ENCODE measurements at places on chromosomes 4 and X.

- no peak for DNase-seq
Observed at GRCh38 chr4:38951598-38951997, 80.6 kb downstream of the TMEM156 start.

- peak; percentile 50 for DNase-seq
Observed at GRCh38 chr4:168832763-168833575, 177.1 kb downstream of the CBR4 start.

DNA sequence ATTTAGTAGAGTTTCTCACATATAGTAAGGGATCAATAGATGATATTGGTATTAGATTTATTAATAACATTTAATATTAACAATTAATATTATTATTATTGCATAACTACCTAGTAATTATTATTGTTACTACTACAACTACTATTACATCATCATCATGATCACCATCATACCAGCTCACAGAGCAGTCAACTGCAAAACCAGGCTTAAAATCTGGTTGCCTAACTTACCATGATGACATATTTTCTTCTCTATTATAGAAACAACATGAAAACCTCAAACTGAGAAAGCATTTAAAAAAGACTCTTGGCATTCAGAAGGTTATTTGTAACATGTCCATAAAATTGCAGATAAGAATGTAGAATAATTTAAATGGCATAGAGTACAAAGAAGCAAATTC, 247.0 kb upstream of the TTC29 start:
- DNase-seq, result peak; percentile 26

DNA sequence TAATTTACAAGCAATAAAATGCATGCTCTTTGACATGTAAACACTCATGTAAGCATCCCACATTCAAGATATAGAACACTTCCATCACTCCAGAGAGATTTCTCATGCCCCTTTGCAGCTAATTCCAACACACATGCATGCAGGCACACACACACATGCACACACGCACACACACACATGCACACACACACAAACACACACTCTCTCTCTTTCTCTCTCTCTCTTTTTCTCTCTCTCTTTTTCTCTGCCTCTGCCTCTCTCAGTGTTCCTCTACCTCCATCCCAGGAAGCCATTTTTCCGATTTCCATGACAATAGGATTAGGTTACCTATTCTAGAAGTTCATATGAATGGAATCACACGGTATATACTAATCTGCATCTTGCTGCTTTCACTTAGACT, 11.9 kb upstream of the SOD3 start:
- DNase-seq, result no peak

DNA sequence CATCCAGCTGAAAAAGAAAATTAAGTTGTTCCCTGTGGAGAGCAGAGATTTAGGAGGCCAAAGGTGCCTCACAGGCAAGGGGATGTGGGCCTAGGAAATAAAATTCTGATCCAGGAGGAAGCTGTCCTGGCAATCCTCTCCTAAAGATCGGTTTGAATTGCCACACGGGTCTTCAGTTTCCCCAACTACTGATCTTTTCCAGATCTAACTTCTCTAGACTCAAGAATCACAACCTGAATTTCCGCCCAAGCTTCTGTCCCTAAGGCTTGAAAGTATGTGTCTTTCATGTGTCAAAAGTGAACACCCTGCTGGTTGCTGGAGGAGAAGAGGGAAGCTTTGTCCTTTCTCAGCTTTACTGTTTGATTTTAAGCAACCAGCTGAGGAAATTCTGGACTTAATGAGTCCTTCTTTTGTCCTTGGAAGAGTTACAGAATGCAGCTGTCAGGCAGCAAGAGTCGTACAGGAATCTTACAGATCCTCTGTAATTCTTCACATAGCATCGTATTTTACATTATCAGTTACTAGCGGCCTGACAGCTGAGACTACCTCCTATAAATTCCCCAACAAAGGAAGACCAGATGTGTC, 93.8 kb downstream of the INPP4B start:
- DNase-seq, result peak; percentile 17

GRCh38 chr4:55612341-55612740, 20.3 kb upstream of the PDCL2 start:
- peak; percentile 31 for DNase-seq

DNA sequence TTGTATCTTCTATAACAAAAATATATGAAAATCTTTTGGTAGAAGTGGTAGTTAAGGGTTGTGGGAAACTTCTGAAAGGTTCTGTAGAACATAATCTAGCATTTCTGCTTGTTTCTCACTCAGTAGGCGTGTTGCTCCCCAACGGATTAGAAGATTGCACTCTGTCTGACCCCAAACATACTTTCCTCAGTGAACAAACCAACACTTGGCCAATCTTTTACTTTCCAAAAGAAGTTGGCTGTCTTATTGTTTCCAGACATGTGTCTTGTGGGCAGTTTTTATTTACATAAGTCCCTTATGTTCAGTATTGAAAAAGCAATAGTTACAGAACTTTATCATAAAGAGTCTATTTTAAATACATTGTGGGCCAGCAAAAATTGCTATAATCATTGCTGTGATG, 312.8 kb upstream of the EPHA5 start:
- peak; percentile 43 for DNase-seq

DNA sequence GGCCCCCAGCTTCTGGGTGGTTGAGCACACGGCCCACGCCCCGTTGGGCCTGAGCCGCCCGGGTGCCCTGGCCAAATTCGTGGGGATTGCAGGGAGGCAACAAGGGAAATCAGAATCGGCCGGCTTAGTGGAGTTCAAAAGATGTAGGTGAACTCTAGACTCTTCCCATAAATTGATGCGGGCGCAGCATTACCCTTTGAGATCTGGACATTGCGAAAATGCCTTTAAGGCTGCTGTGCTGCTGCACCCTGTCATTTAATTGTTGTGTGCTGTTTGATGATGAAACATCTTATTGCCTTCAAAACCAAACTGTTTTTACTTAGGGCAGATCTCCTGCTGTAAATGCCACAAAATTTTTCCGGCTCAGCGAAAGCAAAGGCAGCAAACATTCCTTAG, 409 bp upstream of the MPP1 start:
- peak; percentile 44 for DNase-seq

DNA sequence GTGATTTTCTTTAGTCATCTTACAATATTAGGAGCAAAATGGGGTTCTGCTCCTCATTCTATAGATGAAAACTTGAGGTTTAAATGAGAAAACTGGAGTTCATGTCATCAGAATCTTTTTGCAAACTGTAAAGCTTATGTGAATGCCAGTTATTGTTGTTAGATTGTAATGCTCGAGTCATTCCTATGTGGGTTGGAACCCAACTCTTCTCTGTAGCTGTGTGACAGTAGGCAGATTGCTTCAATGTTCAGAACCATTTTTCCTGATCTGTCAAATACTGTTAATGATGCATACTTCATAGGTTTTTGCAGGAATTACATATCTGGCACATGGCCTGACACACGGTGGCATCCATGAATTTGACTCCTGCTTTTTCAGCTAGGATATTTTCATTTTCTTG, 178.9 kb downstream of the RAPGEF2 start:
- DNase-seq, result no peak

GRCh38 chrX:117134983-117135382, 672.2 kb upstream of the CT83 start:
- DNase-seq, result no peak

GRCh38 chrX:13051529-13052172, 7.2 kb upstream of the FAM9C start:
- peak; percentile 75 for DNase-seq

- DNase-seq, result no peak
Observed at GRCh38 chr4:54677853-54678650, 20.3 kb downstream of the KIT start.

GRCh38 chr4:173766171-173766600, 236.2 kb upstream of the HAND2 start:
- no peak for DNase-seq

DNA sequence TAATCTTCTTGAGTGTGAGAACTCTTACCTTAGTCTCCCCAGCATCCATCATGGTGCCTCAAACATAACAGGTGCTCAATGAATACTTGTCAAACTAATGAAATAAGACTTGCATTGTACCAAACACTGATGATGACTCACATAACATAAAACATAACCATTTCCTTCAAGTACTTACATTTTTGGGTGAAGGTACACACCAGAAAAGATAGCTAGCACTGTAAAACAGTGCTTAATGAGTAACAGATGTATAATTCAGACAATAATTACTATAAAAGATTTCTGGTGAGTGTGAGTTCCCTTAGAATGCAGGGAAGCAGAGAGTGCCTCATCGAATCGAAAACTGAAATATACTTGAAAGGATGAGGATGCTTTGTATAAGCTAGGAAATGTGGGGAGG, 70.1 kb upstream of the HCCS start:
- no peak for DNase-seq

DNA sequence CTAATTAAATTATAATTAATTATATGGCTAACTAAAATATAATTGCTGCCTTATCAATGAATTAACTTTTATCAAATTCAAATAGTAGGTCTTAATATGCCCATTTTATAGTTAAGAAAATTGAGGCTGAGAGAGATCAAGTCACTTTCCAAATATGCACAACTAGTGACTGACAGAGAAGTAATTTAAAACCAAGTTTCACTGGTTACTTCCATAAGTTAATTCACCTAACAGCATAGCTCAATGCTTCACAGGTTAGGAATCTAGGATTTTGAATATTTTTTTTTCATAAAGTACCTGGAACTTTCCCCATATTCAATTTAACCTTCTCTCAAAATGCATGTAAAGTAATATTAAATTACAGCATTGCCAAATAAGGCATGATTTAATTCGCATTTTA, 134.4 kb upstream of the VEGFC start:
- no peak for DNase-seq

DNA sequence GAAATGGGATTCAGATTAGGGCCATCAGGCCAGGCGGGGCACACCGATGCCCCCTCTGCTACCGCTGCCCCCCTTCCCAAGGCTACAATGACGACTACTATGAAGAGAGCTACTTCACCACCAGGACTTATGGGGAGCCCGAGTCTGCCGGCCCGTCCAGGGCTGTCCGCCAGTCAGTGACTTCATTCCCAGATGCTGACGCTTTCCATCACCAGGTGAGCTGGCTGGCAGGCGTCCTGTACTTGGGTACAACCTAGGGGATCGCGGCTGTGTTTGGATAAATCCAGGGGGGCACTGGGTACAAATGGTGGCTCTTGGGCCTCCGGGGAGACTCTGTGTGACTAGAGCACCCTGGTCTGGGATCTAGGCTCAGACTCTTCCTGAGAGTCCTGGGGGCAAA, 1.1 kb downstream of the EMD start:
- DNase-seq, result no peak

DNA sequence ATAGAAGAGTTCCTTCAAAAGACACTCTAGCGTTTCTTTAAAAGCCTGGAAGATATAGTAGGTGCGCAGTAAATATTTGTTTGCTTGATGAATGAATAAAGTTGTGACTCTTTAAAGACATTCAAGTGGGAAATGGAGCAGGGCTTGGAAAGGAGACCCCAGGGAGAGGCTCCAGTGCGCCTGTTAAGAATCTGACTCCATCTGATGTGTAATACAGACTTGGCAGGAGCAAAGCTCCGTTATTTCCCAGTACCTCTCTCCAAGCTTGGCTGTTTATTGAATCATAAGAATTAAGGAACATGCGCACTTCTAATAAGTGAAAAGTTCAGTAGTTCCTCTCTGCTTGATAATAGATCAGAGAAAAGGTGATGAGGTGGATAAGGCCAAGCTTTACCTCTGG, 18.8 kb upstream of the KLHL8 start:
- no peak for DNase-seq

GRCh38 chr4:183636923-183637322, 22.1 kb downstream of the RWDD4 start:
- no peak for DNase-seq

DNA sequence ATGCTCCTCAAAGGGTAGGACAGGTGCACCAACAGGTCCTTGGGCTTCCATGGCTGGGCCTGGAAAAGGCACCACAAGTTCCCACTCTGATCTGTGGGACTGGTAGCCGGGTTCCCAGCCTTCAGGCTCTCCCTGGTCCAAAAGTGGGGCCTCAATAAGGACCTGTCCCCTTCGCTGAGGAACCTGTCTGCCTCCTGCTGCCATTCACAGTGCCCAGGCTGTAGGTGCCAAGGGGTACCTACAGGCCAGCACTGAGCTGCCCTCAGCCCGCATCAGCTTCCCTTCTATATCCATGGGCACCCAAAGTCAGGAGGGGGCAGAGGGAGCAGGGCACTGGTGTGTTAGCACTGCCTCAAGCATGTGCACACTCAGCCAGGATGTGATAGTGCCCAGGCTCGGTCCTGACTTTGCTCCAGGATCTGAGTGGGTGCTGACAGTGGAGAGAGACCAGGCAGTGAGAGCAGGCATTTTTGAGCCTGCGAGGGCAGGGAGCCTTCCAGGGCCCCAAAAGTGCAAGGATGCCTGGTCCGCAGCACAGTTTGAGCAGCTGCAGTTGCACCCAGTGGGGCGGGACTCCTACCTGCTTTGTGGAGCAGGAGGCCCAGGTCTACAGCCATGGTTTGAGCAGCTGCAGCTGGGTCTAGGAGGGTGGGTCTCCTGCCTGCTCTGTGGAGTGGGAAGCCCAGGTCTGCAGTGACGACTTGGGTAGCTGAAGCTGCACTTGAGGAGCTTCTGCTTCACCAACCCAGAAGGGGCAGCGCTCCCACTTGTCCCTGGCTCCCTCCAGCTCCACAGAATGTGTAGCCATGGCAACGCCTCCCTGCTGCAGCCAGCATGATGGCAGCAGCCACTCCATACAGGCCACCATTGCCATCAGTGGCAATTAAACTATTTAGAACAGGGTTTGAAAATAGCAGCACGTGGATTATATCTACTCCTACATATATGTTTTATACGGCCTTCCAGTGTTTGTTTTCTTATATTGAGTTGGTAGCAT, 376.4 kb downstream of the KCTD8 start:
- no peak for DNase-seq

GRCh38 chr4:158182736-158183135, 9.9 kb upstream of the GASK1B start:
- no peak for DNase-seq

GRCh38 chr4:181108237-181108636, 1135.0 kb upstream of the TENM3 start:
- no peak for DNase-seq

- DNase-seq, result peak; percentile 65
Observed at GRCh38 chr4:98430708-98431403, 169.7 kb downstream of the RAP1GDS1 start.

DNA sequence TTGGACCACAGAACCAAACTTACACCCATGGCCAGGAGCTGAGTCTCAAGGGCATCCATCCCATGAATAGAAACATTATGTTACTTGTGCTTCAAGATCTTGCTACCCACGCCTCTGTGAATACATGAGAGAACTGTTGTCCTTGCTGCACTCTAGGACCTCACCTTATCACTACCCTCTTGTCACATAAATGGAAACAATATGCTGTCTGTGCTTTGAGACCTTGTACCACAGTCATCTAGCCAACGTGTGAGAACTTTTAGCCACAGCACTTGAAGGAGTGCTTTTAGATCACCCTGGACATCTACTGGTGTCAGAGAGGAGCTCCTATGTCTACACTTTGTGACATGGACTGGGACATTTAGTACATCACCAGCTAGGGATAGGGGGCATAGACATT, 30.7 kb upstream of the HUWE1 start:
- DNase-seq, result no peak

DNA sequence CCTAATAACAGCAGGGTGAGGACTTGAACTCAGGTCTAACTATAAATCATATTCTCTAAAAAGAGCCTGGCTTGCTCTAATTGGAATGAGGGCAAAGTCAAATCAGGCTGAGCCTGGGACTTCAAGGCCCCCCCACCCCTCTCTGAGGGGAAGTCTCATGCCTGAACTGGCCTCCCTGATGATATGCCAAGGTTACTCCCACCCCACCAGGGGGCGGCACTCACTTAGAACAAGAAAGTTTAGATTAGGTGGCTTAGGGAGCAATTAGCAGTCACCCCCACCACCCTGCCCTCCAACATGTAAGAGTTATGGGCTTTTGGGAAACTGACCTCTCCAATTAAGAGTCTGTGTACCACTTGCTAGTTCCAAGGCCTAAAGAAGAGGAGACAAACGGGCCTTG, 2.7 kb downstream of the FOXO4 start:
- DNase-seq, result peak; percentile 47
